AG09319 (cell line): ENCODE measurements at places on chromosomes 2 and 18.

DNA sequence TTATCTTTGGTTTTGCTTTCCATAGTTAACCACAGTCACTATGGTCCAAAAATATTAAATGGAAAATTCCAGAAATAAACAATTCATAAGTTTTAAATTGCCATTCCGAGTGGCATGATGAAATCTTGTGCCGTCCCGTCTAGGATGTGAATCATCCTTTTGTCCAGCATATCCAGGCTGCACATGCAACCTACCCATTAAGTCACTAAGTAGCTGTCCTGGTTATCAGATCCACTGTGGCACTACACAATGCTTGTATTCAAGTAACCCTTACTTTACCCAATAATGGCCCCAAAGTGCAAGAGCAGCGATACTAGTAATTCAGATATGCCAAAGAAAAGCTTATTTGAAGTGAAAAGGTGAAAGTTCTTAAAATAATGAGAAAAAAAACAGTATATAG lies 10.7 kb downstream of the USP34 start:
- DNase-seq: peak; percentile 46

GRCh38 chr2:232146294-232146693 lies 184.8 kb downstream of the DIS3L2 start:
- DNase-seq: no peak

DNA sequence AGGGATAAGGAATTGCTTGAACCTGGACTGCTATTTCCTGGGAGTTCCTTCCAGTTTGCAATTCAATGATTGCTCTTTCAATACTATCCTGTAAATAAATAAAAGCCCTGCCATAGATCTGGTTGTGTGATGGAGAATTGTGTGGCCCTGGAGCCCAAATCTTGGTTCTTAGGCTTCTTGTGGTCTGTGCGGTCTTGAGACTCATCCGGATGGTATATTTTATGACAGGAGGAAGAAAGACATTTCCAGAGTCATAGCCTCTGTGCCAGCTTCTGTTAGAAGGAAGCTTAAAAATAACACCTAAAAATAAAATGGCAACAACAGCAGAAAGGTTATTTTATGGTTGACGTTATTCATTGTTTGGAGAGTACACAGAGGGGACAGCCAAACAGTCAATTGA lies 137.7 kb downstream of the ABCA12 start:
- DNase-seq: no peak

DNA sequence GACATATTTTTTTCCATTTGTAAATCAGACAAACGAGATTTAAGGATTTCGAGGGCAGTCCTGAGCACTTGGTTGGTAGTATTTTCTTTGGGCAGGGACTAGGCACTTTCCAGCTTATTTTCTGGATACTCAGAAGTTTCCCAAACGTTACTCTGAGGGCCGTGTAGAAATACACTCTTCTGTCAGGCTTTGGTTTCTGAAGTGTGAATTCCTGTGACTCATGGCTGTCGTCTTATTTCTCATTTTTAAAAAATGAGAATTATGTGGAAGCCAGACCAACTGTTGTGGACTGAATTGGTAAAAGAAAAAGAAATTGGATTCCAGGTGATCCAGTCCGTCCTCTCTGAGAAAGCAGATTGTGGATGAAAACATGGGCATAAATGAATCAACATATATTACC lies 658.6 kb upstream of the FANCL start:
- DNase-seq: no peak

GRCh38 chr2:127404466-127405254 lies 13.6 kb upstream of the PROC start:
- DNase-seq: no peak

GRCh38 chr2:66830881-66831280 lies 396.0 kb downstream of the MEIS1 start:
- DNase-seq: no peak

DNA sequence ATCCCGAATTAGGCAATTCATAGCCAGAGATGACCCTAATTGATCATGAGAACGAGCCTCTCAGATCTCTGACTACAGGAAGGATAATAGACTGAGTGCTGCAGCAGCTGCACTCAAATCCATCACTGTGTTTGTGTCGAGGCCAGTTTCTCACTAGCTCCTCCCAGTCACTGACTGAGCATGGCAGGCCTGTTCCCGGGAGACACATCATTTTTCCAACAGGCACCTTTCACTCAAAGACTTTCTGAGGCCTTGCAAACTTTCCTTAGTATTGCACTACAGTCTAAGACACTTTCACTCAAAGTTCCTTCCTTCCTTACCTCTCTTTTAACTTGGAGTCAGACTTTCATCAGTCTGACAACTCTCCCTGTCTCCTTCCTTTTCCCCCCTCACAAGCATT lies 13.7 kb downstream of the SOS1 start:
- no peak for DNase-seq

DNA sequence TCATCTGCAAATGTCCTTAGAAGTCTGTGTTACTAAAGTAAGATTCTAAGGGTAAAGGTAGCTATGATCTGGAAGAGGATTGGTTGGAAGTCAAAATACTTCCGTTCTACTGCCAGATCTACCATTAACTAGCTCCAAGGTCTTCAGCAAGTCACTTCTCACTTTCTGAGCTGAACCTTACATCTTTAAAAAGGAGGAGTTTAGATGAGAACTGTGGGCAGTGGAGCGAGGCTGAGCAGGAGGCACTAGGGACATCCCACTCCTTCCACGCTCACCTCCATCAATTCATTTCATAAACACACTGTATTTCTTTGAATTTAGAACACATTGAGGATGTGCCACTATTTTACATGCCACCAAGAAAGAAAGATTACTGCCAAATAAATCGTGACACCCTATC lies 143.0 kb downstream of the ABCA12 start:
- DNase-seq: no peak

GRCh38 chr2:50514901-50515300 lies 517.0 kb downstream of the NRXN1 start:
- no peak for DNase-seq

GRCh38 chr18:61459896-61460648 lies 126.8 kb downstream of the CDH20 start:
- peak; percentile 5 for DNase-seq

DNA sequence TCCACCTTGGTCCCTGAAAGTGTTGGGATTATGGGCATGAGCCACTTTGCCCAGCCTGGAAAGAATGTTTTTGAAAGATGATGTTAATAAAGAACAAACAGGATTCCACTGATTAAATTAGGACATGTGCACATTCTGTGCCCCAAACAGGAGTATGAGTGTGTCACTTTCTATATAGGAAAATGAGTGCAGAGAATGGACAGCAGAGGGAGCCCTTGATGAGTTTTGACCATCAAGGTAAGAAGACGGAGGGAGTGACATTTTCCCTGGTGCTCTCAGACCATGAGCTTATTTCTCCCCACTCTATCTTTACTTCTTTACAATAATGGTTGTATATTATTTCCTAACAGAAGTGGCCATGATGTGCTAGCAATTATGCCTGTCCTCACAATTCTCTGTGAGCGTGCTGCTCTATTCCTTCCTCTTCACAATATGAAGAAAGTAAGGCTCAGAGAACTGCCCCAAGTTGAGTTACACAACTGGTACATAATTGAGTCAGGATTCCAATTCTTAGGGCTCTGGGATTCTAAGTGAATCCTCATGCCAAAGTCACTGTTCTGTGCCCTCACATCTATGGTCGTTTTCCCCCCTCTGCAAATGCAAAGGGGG lies 20.6 kb downstream of the RPL37A start:
- DNase-seq: peak; percentile 66

- no peak for DNase-seq
These were observed 129.6 kb downstream of the PMS1 start for GRCh38 chr2:189913821-189914220.

- DNase-seq: no peak
These were observed 104.3 kb downstream of the ARL6IP6 start for GRCh38 chr2:152822676-152823075.
